Cerebellar nuclear complex (tissue), 1 donor: ENCODE measurements at places on chromosomes 1 and 21.

DNA sequence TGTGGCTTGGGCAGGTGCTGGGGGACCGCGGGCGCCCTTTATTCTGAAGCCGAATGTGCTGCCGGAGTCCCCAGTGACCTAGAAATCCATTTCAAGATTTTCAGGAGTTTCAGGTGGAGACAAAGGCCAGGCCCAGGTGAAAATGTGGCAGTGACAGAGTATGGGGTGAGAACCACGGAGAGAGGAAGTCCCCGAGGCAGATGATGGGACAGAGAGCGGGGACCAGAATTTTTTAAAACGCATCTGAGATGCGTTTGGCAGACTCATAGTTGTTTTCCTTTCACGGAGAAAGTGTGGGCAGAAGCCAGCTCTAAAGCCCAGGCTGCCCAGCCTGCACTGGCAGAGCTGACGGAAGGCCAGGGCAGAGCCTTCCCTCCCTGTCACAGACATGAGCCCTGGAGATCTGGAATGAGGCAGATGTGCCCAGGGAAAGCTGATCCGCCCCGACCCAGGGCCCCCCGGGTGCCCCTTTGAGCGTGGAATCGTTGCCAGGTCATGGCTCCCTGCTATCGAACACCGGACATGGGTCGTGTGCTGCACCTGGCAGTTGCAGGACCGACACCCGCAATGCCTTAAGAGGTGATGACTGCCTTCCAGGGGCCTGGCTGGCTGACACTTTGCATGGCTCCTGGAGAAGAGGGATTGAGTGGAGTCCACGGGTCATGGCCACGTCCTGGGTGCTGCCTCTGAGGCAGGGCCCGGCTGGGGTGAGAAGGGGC, 6.5 kb upstream of the SLX9 start:
- no peak for DNase-seq

DNA sequence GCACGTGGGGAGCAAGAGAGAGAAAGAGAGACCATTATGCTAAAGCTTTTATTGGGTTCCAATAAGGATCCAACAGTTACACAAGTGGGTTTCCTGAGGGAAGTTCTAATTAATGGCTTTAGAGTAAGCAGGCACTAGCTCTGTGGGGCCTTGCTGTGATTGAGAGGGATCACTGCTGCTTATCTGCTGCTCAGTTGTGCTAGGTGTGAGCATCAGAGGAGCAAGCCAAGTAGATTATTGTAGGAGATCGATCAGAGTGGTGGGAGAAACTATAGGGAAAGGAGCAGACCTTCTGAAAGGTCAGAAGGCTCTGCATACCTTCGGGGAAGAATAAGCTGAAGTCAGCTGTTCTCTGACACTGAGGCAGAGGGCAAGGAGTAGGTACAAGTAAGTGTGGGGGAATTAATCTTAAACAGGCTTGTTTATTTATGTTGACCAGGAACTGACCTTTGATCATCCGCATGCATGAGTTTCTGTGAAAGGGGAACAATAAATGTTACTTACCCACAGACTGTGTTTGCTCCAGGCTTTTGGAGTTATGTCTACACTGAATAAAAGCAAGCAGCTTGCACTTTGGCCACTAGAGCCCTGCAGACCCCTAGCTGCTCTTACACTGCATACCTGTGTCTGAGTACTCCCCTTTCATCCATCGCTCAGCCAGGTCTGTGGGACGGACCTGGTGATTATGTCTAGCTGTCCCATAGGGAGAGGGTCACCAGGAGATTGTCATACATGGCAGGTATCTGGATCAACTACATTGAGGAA, 89.7 kb downstream of the TNNI3K start:
- no peak for DNase-seq

DNA sequence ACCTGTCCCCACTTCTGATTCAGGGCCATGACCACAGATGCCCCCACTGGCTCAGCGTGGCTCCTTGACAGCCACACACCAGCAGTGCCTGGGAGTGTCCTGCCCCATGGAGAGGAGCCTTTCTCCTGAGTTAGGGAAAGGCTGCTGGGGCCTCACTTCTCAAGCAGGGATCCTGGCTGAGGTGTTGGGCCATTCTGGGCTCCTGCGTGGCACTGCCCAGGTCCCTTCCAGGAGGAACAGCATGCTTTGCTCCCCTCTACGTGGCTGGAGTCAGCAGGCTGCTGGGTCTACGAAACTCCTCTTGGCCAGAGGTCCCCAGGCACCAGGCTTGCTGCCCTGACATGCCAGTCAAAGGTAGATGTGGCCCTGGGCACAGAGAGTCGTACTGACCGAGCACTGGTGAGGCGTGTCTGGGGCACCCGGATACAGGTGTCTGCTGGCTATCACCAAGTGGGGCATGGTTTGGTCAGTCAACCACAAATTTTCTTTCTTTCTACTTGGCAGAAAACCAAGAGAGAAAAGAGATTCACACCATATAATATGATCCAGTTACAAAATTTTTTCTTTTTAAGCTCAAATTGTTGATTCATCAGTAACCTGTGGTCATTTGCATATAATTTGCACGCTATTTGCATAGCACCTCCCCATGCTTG, 4.1 kb downstream of the ADORA1 start:
- no peak for DNase-seq

GRCh38 chr1:227911376-227911775, 36.4 kb downstream of the WNT9A start:
- DNase-seq: no peak

- DNase-seq: no peak
Observed at GRCh38 chr1:2150801-2151200, 43.8 kb downstream of the FAAP20 start.

DNA sequence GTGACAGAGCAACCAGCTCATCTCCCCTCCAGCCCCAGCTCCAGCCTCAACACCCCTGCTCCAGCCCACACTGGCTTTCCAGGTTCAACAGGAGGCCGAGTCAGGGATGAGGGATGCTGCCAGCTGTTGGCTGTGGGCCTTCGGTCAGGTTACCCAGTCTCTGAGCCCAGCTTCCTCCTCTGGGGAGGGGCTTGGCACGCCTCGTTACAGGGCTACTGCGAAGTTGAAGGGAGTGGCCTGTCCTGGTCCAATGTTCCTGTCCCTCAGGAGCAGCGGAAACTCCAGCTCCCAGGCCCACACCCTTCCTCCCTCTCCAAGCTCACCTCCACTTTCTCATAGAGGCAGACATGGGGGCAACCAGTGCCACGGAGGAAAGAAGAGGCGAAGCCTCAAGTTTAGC, 15.1 kb upstream of the TAS1R2 start:
- DNase-seq: no peak

- DNase-seq: no peak
Observed at GRCh38 chr1:53580009-53580400, 120.8 kb downstream of the DMRTB1 start.

- DNase-seq: no peak
Observed at GRCh38 chr1:187408212-187409004, 579.7 kb downstream of the PLA2G4A start.

GRCh38 chr1:36034692-36035091, 49.2 kb upstream of the TEKT2 start:
- no peak for DNase-seq

DNA sequence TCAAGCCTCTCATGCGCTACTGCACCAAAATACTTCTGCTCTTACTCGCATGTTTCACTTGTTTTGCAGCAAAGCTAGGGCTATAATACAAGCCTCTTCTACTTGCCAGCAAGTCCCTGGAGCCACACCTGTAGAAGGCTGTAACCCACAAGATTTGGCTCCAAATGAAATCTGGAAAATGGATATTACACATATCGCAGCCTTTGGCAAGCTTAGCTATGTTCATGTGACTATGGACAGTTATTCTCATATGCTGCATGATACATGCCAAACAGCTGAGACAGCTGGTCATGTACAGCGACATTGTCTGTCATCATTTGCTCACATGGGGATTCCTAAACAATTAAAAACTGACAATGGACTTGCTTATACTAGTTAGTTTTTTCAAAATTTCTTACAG, 270.3 kb downstream of the COL11A1 start:
- no peak for DNase-seq

DNA sequence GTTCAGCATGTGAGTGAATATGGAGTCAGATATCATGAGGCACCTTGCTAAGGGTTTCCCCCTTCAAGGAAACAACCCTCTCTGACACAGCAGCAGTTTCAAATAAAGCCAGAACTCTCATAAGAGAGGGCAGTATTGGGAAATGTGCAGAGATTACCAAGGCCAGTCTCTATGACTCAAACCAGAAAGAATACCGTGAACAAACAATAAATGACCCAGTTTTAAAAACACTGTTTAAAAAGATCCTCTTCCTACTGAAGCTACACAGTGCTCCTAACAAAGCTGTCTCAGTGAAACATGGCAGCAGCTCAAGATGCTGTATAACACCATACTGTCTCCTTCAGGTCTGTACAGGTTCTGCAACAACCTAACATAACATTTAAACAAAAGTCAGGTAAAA, 102.6 kb downstream of the KIAA0319L start:
- no peak for DNase-seq

- no peak for DNase-seq
Observed at GRCh38 chr1:118116909-118117308, 68.1 kb downstream of the SPAG17 start.
